ENCODE measurements at places on chromosomes 5 and 9. TPM values are rescaled to one million over a fixed set of nuclear protein-coding genes. Genes with fewer than 3 reads are reported as not detected.

CARTPT gene
- not detected for total RNA-seq

CNTFR gene
- not detected for total RNA-seq

IL4 gene
- total RNA-seq: not detected

DNA sequence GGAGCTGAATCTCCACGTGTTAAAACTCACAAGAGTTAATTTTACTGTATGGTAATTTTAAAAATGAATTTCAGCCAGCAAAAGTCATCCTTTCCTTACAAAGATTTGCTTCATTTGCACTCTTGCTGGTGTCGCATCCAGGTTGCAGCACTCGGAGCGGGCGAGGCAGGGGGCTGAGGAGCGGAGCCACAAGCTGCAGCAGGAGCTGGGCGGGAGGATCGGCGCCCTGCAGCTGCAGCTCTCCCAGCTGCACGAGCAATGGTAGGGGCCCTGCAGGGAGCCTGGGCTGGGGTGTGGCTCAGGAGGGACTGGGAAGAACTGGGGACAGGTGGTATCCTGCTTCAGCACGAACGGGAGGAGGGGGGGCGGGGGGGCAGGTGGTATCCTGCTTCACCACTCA lies 27.1 kb downstream of the HNRNPH1 start:
- peaks cover 45% of the 10 kb centered on the region for H3K36me3 ChIP-seq
- no peaks in the 10 kb centered on the region for H3K4me1 ChIP-seq
- H3K27me3 ChIP-seq: no peaks in the 10 kb centered on the region
- H3K4me3 ChIP-seq: no peak overlapping the region

- peaks cover 75% of the 10 kb centered on the region for H3K4me1 ChIP-seq
- peaks cover 3% of the 10 kb centered on the region for H3K36me3 ChIP-seq
- H3K4me3 ChIP-seq: peak overlapping the region; percentile 48
- peak overlapping the region; percentile 99 for H3K27ac ChIP-seq
- no peaks in the 10 kb centered on the region for H3K27me3 ChIP-seq
These were observed 24.0 kb upstream of the ASPN start for GRCh38 chr9:92506184-92506857.

- peak overlapping the region; percentile 99 for H3K27ac ChIP-seq
- no peak for DNase-seq
These were observed 662.9 kb upstream of the ZNF608 start for GRCh38 chr5:125409234-125409860.

DNA sequence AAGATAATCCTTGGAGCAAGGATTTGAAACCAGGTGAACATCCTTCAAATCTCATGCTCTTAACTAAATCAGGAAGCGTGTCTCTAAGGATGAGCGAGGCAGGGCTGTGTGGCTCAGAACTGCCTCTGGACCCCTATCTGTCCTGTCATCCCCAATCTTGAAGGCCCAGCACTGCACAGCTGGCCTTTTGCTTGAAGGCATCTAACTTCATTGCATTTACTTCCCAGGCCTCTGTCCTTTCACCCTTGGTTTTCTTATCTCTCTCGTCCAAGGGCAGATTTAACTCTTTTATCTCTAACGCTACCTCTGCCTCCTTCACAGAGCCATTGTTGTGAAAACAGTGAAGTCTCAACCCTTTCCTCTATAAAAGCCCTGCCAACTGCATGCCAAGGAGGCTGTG lies 83.8 kb downstream of the UGCG start:
- DNase-seq: no peak
- no peaks in the 10 kb centered on the region for H3K36me3 ChIP-seq

DNA sequence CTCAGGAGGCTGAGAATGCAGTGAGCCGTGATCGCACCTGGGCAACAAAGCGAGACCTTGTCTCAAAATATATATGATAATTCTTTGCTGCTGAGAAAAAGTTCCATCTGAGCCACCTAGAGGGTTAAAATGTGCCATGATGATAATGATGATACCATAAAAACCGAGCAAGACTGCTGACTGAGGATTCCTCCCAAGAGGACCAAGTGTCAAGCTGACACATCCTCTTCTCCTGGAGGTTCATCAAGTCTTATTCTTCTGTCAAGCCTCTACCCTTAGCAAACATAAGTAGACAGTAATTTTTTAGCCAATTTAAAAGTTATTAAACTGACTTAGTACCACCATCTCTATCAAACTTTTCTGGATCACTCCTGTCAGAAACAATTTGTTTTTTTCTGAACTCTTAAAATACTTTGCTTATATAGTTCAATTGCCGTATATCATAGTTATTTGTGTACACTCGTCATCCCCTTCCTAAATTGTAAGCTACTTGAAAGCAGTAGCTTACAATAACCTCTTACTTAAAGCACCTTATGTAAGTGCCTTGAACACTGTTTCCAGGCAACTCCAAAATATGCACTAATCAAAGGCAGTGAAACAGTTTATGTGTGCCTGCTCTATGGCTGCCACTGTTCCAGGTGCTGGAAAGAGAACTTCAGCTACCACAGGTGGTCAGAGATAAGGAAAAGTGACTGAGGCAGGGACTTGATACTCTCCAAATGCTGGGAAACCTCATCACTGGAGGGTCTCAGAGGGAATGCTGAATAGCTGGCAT lies 57.4 kb downstream of the SCAI start:
- H3K4me3 ChIP-seq: no peak overlapping the region
- peaks cover 5% of the 10 kb centered on the region for H3K36me3 ChIP-seq
- H3K27ac ChIP-seq: no peak overlapping the region
- no peaks in the 10 kb centered on the region for H3K4me1 ChIP-seq
- no peaks in the 10 kb centered on the region for H3K27me3 ChIP-seq
- no peak for DNase-seq

GRCh38 chr9:137252555-137253506 lies 1.7 kb downstream of the STPG3 start:
- H3K27me3 ChIP-seq: no peaks in the 10 kb centered on the region
- no peak overlapping the region for H3K4me3 ChIP-seq
- DNase-seq: no peak
- no peak overlapping the region for H3K27ac ChIP-seq
- H3K36me3 ChIP-seq: no peaks in the 10 kb centered on the region
- H3K4me1 ChIP-seq: peaks cover 17% of the 10 kb centered on the region

- H3K27me3 ChIP-seq: peaks cover 2% of the 10 kb centered on the region
- no peaks in the 10 kb centered on the region for H3K36me3 ChIP-seq
- no peak for DNase-seq
- H3K4me1 ChIP-seq: no peaks in the 10 kb centered on the region
These were observed 54.1 kb upstream of the CTNND2 start for GRCh38 chr5:11958321-11958720.

Measured in chondrocyte (in vitro differentiated cells).